ENCODE measurements at places on chromosomes 12 and 14.
A peak's percentile ranks its signal among the peaks of the same experiment; 100 is the strongest.

DNA sequence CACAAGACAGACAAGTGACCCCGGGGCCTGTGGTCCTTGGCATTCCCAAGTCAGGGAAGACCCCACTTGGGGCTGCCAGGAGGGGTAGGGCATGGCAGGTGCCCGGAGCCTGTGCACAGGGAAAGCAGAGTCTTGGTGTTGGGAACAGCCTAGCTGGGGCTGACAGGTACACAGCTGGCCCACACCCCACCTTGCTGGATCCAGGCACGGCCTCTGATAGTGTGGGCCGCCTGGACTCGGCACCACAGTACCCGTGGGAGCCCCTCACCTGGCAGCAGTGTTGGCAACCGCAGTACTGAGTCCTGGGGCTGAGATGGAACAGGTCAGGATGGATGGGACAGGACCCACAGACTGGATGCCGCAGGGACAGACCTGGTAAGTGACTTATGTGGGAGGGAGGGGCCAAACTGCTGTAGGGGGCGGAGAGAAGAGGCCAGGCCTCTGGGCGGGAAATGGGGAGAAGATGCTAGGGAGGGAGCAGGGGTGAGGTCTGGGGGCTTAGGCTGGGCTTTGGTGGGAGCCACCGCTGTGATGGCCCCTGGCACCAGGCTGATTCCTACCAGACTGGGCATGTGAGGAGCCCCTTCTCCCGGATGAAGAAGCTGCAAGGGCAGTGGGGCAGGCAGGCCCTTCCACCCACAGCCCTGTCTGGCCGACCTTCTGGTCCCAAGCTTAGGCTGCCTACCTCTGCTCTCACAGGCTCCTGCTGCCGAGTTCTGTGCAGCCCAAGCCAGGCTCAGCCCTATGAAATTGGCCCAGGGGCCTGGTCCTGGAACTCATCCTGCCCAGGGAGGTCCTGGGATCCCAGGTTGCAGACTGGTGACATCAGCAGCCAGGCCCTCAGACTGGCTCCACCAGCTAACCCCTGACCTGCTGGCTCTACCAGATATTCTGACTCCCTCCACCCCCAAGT lies at the start of gene TGM1:
TGM1 (minus strand) TSS at position 357 of the 913 bp plus-strand sequence. CDS start 825 bp downstream, outside the sequence.
- no peak for DNase-seq

DNA sequence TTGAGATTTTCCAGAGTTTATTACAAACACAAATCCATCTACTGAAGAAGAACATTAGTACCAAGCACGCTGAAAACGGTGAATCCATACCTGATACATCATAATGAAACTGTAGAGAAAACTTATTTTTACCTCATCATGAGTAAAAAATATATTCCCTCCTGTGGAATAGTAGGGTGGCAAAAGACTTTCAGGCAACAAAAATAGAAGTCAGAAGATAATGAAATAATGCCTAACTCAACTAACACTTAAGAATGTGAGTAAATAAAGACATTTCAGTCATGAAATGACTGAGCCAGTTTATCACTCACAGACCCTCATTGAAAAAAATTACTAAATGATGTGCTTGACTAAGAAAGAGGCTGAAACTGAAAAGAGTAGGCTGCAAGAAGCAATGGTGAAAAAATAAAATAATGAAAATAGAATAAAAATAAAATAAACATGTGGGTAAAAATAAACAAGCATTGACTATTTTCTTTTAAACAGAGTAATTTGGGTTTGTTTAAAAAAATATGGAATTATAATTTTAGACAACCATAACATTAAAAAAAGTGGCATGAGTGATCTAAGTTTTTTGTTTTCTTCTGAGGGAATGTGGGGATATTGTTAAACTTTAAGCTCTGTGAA lies 148.6 kb downstream of the ASCL1 start:
- no peak for DNase-seq

DNA sequence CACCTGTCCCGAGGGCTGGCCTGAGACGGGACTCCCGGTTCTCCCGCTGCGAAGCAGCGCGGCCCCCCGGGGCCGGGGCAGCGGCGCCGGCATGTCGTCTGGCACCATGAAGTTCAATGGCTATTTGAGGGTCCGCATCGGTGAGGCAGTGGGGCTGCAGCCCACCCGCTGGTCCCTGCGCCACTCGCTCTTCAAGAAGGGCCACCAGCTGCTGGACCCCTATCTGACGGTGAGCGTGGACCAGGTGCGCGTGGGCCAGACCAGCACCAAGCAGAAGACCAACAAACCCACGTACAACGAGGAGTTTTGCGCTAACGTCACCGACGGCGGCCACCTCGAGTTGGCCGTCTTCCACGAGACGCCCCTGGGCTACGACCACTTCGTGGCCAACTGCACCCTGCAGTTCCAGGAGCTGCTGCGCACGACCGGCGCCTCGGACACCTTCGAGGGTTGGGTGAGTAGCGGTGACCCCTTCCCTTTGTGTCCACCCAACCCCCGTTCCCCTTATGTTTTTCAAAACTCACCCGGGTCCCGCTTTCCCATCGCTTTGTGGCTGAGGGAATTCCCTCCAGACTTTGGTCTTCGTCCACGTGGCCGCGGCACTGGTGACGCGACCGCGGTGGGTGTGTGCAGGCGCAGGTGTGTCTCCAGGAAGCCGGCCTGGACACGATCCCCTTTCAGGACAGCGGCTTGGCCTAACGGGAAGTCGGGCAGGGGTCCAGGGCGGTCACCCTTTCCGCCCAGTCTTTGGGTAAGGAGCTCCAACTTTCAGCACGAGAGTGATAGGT lies 826 bp downstream of the PRKCH start:
- DNase-seq, result no peak

DNA sequence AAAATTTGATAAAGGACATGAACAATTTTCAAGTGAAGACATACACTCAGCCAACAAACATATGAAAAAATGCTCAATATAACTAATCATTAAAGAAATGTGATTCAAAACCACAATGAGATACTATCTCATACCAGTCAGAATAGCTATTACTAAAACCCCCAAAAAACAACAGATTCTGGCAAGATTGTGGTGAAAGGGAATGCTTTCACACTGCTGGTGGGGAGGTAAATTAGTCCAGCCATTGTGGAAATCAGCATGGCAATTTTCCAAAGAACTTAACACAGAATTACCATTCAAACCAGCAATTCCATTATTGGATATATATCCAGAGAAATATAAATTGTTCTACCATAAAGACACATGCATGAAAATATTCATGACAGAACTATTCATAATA lies 18.7 kb upstream of the TAS2R14 start:
- peak; percentile 60 for DNase-seq

DNA sequence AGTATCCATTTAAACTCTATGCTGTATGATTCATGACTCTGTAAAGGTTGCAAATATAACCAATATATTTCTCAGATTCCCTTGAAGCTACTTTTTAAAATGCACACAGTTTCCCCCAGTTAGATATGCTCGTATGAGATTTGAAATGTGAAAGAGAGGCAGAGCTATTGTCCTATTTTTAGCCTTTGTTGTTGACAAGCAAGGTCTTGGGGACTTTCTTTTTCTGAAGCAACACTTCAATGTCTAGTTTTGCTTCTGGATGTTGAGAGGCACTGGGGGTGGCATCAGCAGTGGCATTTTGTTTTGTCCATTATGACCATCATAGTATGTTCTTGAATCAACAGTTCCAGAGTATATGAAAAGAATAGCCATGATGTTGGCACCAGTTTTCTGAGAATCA lies 63.4 kb downstream of the ASCL1 start:
- no peak for DNase-seq

- peak; percentile 79 for DNase-seq
Observed at GRCh38 chr12:116406529-116406928, 129.0 kb upstream of the MED13L start.

DNA sequence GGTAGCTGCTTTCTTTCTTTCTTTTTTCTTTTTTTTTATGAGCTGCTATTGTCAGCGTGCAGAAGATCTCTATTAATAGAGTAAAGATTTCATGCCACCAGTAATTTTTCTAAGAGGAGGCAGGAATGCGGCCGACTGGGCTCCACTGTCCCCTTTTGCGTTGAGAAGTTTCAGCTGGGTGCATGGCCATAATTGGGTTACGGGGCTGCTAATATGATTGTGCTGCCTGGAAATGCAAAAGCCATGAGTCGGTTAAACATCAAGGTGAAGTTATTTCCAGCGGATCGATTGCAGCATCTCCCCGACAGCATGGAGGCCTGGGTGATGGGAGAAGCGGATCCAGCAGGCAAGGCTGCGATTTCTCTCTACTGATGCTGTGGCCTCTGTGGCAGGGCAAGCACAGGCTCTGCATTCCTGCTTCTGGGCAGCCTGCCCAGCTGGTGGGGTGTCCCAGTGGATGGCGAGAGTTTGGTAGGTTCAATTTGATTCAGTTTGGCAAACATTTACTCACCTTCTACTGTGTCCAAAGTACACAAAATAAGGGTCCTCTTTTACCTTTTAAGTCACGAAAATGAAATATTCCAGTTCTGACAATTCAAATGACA lies 54.4 kb upstream of the PRMT8 start:
- DNase-seq, result no peak

GRCh38 chr12:12439636-12440035 lies 82.8 kb downstream of the BORCS5 start:
- no peak for DNase-seq

DNA sequence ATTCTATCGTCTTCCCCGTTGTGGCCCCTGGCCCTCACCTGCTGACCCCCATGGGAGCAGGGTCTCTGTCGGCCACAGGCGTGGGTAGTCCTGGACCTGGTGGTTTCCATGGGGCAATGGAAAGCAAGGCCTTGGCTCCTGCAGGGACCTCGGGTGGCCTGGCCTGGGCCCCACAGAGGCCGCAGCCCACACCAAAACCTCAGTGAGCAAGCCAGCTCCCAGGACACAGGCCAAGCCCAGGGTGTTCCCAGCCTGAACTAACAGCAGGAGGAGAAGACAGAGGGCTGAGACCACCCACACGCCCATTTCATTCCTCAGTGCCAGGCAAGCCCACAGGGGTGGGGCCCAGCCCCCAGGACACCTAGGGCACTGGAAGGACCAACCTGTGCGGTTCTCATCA lies 16.9 kb downstream of the ABCB9 start:
- no peak for DNase-seq

- DNase-seq, result peak; percentile 42
Observed at GRCh38 chr12:96177013-96177412, 17.2 kb upstream of the ELK3 start.

DNA sequence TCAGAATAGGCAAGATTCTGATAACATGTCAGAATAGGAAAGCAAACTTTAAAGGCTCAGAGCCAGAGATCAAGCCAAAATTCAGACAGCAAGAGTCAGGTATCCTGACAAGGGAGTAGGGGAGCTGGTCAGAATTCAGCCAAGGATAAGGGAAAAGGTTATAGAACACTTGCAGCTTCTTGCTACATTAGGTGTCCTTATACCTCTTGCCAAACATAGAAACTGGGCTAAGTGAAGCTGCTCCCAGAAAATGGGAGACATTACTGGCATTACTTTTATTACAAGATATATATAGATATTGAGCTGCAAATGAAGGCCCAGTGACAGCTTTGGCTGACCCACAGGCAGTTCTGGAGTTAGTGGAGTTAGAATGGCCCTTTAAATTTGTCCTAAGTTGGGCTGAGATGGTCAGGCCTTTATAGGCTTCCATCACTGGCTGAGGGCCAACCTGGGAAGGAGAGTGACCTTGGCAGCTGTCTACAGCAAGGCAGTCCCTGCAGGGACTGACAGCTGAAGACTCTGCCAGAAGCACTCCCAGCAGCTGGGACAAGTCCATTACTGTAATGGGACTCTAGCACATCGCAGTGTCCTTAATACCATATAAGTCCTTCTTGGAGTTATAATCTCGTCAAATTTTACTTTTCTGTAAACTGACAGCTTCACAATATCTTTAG lies 83.0 kb downstream of the LRRC9 start:
- DNase-seq, result no peak

DNA sequence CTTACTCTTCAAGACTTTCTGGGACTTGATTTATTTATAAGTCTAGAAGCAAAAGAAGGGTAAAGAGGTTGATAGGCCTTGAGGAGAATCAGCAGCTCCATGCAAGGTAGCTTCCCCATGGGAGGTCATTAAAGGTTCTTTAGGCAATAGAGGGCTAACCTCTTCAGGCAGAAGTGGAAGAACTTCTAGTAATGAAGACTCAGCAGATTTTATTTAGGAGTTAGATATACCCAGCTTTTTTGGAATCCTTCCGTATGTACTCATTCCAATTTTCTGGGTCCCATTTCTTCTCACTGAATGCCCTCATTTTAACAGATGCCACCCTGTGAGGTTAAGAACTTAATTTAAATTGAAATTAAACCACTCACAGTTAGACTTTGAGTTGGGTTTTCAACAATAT lies 565.6 kb downstream of the LRFN5 start:
- DNase-seq, result no peak

DNA sequence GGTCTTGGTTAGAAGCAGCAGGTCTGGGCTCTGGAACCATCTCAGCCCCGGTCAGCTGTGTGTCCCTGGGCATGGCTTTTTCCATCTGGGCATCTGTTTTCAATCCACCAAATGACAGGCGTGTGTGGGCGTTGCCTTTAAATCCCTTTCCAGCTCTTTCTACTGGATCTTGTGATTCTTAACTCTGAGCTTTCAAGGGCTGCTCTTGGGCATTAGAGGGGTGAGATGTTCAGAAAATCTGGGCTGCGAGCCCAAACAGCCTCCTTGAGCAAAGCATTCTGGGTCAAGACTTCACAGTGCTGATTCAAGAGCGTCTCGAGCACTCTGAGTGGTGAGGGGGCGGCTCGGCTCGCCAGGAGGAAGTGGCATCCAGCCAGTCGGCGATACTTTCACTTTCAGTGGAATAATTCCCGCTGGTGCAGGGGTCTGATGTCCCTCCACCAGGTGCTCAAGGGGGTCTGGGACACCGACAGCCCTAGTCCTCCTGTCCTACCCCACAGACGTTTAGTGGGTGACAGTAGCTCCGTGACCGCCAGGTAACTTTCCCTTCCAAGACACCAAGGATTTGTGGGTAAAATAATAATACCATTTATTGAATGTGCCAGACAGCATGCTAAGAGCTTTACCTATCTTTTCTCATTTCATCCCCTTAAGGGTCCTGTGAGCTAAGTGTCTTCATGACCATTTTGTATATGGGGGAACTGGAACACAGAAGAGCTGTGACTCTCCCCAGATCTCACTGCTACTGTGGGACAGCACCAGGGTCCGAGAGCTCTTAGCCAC lies 114.0 kb downstream of the PLXNC1 start:
- peak; percentile 95 for DNase-seq

GRCh38 chr14:94599656-94600004 lies 12.6 kb upstream of the SERPINA3 start:
- DNase-seq, result no peak

DNA sequence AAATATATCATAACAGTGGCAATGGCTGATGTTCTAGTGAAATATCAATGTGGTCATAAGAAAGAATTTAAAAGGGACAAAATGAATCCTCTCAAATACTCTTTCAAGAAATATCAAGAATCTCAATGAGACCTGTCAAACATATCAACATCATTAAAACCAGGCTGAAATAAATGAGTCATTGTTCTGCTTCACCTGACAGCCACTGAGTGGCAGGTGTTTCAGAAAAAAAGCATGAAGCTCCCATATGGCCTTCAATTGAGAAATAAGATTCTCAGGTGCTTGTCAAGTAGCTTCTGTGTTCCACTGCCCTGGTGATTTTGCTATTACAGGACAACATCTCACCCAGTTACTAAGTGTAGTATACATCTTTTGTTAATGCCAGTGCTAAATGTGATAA lies 21.5 kb downstream of the ANAPC5 start:
- no peak for DNase-seq

All from fibroblast of skin of abdomen (primary cell).